ENCODE measurements at places on chromosomes 4 and X.
A peak's percentile ranks its signal among the peaks of the same experiment; 100 is the strongest.

- DNase-seq, result no peak
Observed at GRCh38 chrX:17553469-17553868, 178.5 kb downstream of the NHS start.

DNA sequence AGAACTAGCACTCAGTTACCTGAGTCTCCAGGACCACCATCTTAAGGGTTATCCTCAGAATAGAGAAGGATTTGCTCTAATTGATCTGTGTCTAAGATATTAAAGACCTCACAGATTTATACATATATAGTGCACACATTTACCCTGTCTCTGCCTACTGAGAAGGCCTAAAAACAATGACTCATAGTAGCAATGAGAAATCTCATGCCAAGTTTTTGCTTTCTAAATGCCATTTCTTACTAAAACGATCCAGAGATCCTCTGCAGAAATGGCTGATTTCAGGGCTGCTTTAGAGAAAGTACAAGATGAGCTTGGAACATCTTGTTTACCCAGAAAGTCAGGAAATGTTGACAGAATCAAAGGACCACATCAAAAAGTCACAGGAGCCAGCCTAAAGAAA is 79.1 kb upstream of the INPP4B start:
- DNase-seq, result no peak

DNA sequence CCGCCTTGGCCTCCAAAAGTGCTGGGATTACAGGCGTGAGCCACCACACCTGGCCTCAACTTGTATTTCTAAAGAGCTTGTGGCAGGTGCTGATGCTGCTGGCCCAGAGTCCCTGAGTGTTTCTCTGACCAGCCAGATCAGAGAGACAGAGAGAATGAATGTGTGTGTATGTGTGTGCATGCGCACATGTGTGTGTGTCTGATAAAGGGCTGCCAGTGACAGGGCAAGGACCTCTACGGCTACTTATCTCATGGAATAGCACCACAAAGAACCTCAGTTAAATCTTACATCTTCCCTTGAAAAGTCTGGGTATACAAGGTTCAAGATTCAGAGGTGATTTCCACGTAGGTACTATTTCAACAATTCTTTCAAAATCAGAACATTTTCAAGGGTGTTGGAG is 86.0 kb downstream of the SCD5 start:
- no peak for DNase-seq

GRCh38 chr4:139599076-139599475 is 43.1 kb upstream of the SETD7 start:
- no peak for DNase-seq

DNA sequence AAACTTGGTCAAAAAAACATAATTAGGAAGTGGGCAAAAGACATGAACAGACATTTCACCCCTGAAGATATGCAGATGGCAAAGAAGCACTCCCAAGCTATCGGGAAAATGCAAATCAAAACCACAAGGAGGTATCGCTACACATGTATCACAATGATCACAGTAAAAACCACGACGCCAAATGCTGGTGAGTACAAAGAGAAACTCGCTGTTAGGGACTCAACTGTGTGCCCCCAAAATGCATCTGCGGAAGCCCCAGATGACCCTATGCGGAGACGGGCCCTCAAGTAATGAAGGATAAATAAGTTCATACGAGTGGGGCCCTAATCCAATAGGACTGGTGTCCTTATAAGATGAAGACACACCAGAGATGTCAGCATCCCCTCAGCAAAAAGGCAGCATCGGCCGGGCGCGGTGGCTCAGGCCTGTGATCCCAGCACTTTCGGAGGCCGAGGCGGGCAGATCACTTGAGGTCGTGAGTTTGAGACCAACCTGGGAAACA is 10.2 kb downstream of the GAK start:
- DNase-seq, result no peak

DNA sequence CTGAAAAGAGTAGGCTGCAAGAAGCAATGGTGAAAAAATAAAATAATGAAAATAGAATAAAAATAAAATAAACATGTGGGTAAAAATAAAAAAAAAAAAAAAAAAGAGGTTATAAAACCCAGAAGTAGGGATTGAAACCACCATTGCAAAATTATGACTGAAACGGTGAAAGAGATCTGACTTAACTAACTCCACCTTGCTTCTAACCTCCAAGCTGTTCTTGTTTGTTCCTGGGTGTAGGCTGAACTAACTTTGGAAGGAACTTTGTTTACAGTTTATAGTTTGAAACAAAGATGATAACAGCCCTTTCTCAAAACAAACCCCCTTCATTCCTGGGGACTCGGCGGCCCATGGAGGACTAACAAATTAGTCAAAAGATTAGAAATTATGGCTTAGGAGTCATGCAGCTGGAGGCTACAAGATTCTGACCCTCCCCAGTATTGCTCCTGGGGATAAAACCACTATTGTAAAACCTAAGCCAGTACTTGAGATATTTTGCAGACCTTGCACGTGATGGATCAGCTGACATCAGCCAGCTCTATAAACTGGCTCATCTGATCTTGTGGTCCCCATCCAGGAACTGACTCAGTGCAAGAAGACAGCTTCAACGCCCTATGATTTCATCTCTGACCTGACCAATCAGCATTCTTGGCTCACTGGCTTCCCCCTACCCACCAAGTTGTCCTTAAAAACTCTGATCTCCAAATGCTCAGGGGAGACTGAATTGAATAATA is 30.4 kb downstream of the DDX60L start:
- peak; percentile 10 for DNase-seq

GRCh38 chr4:83751336-83751949 is 215.5 kb downstream of the GPAT3 start:
- DNase-seq, result no peak

GRCh38 chrX:79036157-79036880 is 91.1 kb downstream of the P2RY10 start:
- DNase-seq, result no peak

DNA sequence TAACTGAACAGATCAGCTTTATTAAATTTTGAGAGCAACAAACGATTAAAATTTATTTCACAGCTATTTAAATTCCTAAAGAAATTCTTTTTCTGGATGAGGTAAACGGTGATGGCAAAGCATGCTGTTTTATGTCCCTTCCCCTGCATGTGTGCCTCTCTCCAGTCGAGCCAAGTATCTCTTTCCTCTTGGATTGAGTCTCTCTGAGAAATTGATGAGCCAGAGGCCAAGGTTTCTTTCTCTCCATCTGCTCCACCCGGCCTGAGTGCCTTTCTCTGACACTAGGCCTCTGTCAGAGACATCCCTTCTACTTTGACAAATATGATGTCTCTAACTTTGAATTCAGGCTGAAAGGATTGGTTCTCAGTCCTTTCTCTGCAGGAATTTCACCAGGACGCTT is 42.6 kb upstream of the PARM1 start:
- no peak for DNase-seq

DNA sequence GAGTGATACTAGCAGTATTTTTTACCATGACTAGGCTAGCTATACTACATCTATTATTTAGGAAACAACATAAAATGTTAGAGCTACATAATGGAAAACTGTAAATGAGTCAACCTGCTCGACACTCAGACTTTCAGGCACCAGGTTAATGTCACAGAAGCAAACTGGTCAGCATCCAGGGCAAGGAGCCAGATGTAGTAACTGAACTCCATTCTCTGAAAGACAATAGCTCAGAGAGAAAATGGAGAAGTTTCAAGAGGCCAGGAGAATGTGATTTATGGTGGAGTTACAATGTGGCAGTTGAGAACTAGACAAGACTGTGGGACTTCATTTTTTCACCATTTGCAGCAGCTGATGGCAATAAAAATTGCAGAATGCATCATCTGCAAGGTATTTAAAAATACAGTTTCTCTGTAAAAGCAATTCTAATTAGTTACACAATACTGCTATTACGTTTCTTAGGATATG is 342.7 kb upstream of the PABPC4L start:
- no peak for DNase-seq

DNA sequence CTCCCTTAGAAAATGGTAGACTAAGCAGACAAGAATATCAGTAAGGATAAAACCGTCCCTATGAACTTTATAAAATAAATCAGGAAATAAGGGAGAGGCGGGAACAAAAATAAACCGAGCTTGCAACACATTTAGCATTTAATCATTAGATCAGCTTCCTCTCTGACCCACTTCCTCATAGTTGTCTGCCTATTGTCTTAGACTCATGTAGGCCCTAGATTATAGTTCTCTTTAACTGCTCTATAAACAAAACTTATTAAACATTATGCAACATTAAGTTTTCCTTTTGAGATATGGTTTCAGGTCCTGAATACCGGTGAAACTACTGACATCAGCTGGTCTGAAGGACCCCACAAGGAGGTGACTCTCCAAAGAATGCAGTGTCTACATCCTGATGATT is 15.8 kb upstream of the SRD5A3 start:
- no peak for DNase-seq

- DNase-seq, result no peak
Observed at GRCh38 chrX:49164589-49165360, 2.2 kb downstream of the MAGIX start.

- DNase-seq, result no peak
Observed at GRCh38 chrX:80602036-80602860, 182.0 kb downstream of the TENT5D start.

- no peak for DNase-seq
Observed at GRCh38 chrX:124028182-124028581, 66.7 kb downstream of the STAG2 start.

- no peak for DNase-seq
Observed at GRCh38 chrX:81195259-81195658, 6.5 kb downstream of the HMGN5 start.

GRCh38 chr4:4772534-4772933 is 86.9 kb upstream of the MSX1 start:
- no peak for DNase-seq

DNA sequence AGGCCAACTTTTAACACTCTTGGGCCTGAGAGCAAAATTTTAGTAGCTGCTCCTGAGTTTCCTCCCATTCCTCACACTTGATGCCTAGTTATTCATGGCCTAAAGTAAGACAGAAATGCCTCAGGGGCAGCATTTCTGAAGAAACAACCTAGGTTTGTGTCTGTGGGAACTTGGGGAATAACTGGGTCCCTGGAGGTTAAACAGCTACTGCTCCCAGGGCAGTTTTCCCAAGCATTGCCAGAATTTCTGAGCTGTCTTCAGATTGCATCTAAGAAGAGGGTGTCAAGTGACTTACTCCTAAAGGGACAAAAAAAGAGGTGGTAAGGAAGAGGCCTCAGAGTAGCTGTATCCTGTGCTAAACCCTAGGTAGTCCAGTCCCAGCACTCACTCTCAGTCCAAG is 130.8 kb upstream of the ACSL4 start:
- DNase-seq, result no peak

DNA sequence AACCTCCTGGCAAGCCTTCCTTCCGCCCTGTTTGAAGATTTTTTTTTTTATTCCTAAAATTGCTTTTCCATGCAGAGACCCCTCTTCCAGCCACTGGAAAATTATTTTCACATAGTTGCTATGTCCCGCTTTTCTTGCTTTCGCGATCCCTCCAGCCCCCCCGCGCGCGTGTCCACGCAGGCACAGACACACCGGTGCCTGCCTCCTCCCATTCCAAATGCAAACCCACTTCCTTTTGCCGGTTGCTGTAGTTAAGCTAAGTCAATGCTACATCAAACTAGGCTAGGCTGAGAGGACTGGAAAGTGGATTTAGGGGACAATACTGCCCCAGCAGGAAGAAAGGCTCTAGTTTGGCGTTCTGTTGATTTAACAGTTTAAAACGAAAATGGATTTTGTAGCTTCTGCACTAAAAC is 111.0 kb downstream of the DHX15 start:
- no peak for DNase-seq

DNA sequence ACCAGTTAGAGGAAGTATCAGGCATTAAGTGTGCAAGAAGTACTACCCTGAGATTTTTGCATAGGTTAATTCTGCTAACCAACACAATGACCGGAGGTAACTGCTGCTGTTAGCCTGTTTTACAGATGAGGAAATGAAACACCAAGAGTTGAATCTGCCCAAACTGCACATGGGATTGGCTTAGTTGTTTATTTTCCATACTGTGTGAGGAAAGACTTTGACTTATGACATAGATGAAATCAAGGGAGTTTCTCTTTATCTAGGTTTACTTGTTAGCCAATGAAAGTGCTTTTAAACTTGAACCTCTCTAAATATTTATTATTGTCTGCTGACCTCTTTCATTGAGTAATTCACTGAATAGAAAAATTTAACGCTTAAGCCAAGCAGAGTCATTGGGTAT is 10.3 kb downstream of the GUCY1B1 start:
- no peak for DNase-seq

- no peak for DNase-seq
Observed at GRCh38 chr4:25928379-25929297, 14.6 kb downstream of the SMIM20 start.

DNA sequence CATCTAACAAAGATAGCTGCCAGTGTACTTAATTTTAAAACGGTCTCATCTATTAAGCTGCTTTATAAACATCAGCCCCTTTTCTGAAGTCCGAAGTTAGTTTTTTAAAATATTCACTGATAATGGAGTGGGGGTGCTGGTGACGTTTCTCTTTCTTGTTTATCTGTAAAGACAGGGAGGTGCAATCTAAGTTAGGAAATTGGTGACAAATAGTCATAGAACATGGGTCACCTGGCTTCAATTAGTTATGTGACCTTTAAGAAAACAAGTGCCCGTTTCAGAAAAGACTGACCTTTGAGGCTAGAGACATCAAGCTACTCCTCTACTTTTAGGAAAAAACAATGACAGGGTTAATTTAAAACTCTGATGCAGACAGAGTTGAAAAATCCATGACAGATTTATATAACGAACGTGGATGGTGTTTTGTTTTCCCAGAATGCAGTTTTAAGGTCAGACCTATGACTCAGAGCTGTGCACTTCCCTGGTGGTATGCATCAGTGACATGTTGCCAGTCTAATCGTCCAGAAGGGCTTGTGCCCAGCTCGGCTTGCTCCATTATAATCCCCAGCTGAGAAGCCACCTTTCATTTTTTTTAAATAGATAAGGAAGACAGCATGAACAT is 38.2 kb downstream of the FHL1 start:
- DNase-seq, result no peak

GRCh38 chr4:148216866-148217814 is 225.1 kb downstream of the NR3C2 start:
- no peak for DNase-seq

DNA sequence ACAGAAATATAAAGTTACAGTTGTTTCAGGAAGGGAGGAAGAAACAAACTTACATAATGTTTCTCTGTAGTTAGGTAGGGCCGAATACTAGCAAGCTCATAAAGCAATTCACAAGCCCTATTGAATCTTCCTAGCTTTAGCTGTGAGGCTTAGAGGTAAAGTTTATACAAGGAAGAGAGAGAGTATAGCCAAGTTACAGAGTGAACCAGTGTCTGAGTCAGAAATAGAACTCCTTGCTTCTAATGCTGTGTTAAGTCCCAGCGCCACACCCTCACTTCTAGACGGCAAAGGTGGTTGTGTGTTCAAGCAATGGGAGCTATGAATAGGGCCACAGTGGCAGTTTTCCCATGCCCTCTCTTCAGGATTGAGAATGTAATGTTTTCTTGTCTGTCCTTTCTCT is 6.1 kb downstream of the LPAR4 start:
- DNase-seq, result no peak

GRCh38 chr4:22237155-22237751 is 278.6 kb downstream of the ADGRA3 start:
- DNase-seq, result peak; percentile 32
